SHP77 (cell line): ENCODE measurements at places on chromosomes 7 and 10.

DNA sequence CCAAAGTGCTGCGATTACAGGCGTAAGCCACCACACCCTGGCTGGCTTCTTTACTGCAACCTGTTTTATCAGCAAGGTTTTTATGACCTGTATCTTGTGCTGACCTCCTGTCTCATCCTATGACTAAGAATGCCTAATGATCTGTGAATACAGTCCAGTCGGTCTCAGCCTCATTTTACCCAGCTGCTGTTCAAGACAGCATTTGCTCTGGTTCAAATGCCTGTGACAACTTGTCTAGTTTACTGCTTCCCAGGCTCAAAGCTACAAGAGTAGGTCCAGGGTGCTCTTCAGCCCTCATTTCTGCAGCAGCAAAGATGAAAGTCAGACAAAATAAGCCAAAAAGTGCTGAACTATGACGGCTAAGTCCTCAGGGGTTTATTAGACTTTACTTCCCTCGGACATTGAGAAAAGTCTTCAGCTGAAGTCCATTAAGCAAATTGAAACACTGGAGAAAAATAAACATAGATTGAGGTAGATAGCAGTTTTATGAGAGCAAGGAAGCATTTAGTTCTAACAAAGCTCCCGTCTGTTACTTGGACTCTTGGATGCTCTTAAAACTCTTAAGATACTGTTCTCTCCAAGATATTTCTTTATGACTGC is 12.5 kb upstream of the LYZL1 start:
- DNase-seq = no peak

DNA sequence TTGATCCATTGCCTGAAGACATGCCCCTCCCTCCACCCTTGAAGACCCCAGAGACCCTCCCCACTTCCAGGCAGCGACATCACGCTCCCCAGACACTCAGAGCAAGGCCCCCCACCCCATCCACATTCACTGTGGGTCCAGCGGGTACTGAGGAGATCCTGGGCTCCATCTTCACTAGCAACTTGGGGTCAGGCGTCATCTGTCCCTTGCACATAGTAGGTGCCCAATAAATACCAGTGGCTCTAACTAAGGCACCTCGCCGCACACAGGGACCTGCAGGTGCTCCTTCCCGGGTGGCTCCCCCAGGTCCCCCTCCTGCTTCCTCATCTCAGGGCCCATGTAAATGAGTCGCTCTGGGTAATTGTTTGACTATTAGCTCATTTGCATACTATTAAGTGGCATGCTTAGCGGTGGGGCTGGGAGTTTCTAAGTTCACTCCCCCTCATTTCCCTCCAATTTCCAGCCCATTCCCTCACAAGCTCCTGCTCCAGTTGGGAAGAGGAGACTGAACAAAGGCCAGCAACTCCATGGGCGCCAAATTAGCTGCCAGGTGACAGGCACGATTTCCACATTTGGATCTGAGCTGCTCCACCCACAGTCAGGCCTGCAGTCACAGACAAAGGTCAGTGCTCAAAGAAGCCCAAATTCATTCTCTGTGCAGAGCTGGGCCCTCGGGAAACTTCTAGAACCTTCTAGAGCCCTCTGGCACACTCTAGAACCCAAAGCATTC is 29.7 kb downstream of the EBF3 start:
- DNase-seq = no peak

DNA sequence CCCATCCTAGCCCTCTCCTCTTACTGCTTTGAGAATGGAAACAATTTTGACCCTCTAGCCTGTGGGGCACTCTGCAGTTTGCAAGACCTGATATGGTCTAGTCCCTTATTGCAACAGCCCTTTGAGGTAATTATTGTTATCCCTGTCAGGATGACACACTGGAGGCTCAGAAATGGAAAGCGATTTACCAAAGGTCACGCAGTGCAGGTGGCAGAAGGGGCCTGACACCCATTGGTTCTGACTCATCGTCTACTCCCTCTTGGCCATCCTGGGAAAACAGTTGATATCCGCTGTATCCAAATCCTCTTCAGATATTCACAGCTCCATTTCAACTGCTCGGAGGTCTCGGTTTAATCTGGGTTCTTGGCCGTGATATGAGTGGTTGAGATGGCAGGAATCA is 44.7 kb upstream of the AQP1 start:
- no peak for DNase-seq

- DNase-seq = no peak
Measured at GRCh38 chr10:61390851-61391250, 62.3 kb downstream of the TMEM26 start.

GRCh38 chr7:80105701-80106408 is 28.8 kb upstream of the GNAI1 start:
- DNase-seq = no peak
